Airway epithelial cell (primary cell): ENCODE measurements at places on chromosomes 4 and X. TPM values are rescaled to one million over a fixed set of nuclear protein-coding genes. Genes with fewer than 3 reads are reported as not detected.

The RBM41 gene
- 7.3 and 11.5 TPM in 2 replicates for total RNA-seq

The KLB gene
- total RNA-seq: 0.07 TPM in 1 of 2 replicates, not detected in the other

The ASB9 gene
- total RNA-seq: 1.3 and 2.6 TPM in 2 replicates

The TRIML1 gene
- not detected in 2 replicates for total RNA-seq
